ENCODE measurements at places on chromosomes 16 and 17.

GRCh38 chr17:64527914-64528313, 21.1 kb downstream of the CEP95 start:
- DNase-seq, result no peak

- DNase-seq, result no peak
Observed at GRCh38 chr16:57840833-57841232, 38.5 kb upstream of the KIFC3 start.

DNA sequence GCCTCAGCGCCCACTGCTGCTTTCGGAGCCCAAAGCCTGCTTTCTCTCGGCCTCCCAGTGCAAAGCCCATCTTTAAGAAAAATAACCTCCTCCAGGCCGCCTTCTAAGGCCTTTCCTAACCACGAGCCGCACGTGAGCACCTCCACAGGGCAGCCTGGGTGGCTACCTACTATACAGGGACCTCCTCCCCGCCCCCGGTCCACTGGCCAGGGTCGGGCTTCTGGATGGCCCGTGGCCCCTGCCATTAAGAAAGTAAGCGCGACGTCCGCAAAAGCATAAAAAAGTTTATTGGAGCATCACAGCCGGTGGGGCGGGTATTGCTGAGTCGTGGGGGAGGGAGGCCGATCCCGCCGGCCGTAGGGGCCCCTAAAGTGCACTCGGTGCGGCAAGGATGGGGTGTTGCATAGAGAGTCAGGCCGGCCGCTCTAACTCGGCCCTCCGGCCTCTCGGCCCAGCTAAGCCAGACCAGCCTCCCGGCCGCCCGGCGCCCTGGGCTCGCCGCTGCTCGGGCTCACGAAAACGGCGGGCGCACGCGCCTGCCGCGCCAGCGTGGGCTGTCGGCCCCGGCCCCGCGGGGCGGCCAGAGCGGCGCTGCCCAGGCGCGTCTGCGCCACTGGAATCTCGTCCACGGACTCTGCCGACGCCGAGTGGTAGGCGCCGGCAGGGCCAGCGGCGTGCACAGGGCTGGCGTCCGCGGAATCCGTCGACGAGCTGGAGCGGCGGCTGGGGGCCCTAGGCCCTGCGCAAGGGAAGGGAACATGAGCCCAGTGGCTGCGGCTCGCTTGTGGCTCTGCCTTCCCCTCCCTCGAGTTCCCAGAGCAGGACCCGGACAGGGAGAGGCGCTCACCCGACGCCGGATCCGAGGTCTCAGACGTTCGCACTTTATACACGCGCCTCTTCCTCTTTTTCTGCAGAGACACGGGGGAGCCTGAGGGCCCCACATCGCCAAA, 1.1 kb upstream of the TPPP3 start:
- no peak for DNase-seq

GRCh38 chr17:39597372-39598046, 10.2 kb downstream of the NEUROD2 start:
- DNase-seq, result no peak

- peak; percentile 90 for DNase-seq
Observed at GRCh38 chr16:4924593-4925292, 12.2 kb downstream of the PPL start.

GRCh38 chr17:76160896-76161528, 20.0 kb upstream of the FOXJ1 start:
- DNase-seq, result no peak

DNA sequence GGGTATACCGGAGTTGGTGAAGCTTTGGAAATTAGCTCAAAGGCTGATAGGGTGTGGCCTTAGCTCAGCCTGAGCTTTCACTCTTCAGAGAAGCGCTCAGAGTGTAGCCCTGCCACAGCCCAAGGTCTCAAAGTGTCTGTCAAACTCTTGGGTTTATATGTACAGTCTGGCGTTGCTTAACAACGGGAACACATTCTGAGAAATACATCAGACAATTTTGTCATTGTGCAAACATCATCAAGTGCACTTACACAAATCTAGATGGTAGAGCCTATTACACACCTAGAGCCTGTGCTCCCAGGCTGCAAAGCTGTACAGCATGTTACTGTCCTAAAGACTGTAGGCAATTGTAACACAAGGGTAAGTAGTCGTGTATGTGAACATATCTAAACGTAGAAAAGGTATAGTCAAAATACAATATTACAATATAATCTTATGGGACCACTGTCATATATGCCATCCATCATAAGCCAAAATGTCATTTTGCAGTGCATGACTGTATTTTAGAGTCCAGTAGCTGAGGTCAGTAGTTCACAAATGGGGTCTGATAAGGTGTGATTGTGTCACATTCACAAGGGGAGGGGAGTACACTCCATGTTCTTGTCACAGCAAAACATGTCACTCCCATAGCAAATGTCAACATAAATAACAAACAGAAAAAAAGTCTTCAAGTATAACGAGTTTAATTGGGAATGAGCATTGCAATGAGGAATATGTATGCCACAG, 20.6 kb downstream of the CHAD start:
- no peak for DNase-seq

GRCh38 chr17:27965224-27965623, 72.1 kb upstream of the LYRM9 start:
- peak; percentile 52 for DNase-seq

DNA sequence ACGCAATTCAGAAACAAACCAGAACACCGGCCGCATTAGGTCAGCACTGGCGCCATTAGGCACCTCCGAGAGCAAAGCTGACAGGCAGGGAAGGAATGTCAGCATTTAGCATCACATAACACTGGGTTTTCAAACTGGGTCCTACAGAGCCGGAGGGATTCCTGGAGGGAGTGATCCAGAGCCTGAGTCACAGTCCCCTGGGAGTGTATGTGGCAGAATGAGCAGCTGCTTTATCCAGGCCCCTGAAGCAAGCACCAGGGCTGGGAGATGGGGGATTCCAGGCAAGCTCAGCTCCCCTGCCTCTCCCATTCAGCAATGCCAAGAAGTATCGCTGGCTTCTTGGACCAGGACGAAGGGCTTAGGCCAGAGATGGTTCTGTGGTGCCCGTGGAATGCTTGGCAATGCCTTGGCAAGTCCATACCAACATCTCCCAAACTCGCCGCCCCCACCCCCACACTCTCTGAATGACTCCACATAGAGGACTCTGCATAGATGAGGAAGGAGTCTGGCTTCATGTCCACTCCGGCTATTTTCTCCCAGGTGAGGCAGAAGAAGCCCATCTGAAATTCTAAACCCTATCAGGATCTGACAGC, 20.4 kb downstream of the GAS7 start:
- DNase-seq, result no peak

- no peak for DNase-seq
Observed at GRCh38 chr17:19457046-19457445, 46.0 kb downstream of the RNF112 start.

- no peak for DNase-seq
Observed at GRCh38 chr17:28151001-28151400, 108.5 kb downstream of the NLK start.

DNA sequence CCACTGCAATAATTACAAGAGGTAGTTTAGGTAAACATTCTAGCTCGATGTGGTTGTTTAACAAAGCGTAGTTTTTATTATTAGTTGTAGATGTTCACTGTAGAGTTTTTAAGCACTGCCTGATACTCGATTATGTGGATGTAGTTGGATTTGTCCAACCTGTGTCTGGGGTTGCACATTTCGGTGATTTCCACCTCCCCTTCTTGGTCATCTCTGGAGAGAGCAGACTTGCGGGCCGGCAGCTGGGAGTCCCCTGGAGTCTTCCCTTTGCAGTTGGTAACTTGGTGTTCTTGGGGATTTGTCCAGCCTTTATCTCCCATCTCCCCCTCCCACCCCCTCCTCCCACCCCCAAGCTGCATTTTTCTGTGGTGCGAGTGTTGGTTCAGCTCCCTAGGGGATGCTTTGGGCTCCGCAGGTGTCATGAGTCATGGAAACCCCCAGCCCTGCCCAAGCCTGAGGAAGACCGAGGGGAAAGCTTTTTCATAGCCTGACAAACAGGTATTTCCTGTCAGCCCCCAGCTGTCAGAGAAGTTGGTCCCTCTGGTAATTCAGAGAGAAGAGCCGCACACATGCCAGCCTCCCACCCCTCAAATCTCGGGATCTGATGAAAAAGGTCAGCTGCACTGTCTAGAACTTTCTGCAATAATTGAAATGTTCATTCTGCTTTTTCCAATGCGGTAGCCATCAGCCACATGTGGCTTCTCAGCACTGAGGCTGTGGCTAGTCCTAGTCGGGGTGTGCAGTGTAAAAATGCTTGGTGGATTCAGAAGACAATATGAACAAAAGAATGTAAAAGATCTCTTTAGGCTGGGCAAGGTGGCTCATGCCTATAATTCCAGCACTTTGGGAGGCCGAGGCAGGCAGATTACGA, 50.3 kb downstream of the KSR1 start:
- no peak for DNase-seq

DNA sequence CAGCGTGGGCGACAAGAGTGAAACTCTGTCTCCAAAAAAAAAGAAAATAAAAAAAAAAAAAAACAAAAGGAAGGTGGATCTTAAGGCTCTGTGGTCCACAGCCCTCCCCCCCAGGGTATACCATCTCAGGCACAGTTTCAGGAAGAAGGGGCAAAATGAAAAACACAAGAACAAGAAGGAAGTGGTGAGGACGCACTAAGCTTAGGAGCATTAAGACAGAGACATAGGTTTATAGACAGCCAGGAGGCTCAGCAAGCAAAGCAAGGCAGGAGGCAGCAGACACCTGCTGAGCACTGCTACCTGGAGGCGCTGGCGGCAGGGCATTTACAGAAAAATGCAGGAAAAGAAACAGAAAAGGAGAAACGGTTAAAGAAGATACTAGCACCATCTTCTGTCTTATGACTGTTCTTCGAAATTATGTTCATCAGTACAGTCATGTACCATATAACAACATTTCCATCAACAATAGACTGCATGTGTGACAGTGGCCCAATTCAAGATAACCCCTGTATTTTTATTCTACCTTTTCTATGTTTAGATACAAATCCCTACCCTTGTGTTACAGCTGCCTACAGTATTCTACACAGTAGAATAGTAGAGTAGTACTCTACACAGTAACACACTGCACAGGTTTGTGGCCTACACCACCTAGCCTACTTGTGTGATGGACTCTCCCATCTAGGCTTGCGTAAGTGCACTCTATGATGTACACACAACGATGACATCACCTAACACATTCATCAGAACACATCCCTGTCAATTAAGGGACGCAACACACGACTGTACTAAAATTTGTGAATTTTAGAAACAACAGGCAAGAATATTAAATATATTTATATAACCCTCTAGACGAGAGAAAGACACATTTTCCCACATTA, 62.5 kb downstream of the XPO6 start:
- no peak for DNase-seq

- no peak for DNase-seq
Observed at GRCh38 chr16:59899940-59900339, 1165.8 kb upstream of the GOT2 start.

GRCh38 chr16:22220069-22220440, 14.0 kb downstream of the EEF2K start:
- no peak for DNase-seq

GRCh38 chr17:57752031-57752905, 7.2 kb upstream of the CCDC182 start:
- no peak for DNase-seq

DNA sequence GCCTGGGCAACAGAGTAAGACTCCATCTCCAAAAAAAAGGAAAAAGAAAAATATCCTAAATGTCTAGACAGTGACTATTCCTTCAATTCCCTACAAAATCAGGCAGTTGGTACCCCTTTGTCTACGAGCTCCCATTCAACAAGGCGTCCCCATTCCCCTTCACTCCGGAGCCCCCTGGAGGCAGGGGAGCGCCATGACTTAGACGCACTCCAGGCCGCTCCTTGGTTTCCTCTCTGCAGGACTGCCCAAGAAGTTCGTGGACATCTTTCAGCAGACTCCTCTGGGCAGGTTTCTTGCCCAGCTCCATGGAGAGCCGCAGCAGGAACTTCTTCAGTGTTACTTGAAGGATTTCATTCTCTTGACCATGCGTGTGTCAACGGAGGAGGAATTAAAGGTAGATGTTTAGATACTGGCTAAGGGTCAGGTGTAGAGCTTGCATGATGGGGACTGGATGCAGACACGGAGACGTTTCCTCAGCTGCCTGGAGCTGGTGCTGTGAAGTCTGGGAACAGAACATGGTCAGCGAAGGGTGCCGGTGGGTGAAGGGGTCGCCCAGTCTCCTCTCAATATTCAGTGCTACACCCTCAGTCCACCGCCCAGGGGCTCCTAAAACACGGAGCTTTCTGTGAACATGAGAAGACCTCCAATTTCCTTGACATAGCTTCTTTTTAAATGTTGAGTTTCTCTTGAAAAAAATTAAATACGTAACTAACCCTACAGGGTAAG, 53.3 kb upstream of the ENDOV start:
- DNase-seq, result no peak

GRCh38 chr17:33109336-33110072, 117.9 kb downstream of the SPACA3 start:
- DNase-seq, result no peak

DNA sequence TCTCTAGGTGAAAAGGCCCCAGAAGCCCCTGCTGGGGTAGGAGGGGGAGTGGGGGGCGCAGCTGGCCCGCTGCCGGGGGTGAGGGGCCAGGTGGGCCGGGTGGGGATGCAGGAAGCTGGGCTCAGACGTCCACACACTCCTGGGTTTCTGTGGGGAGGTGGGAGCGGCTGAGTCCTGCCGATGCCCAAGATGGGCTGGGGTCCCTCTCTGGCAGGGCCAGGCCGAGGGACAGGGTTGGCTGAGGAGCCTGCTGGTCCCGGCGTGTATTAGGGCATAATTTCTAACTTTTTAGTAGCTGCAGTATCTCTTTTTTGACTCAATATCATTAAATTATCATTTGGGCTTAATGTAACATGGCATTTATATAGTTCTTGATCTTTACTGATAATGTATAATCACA, 121.4 kb upstream of the CORO6 start:
- DNase-seq, result no peak

DNA sequence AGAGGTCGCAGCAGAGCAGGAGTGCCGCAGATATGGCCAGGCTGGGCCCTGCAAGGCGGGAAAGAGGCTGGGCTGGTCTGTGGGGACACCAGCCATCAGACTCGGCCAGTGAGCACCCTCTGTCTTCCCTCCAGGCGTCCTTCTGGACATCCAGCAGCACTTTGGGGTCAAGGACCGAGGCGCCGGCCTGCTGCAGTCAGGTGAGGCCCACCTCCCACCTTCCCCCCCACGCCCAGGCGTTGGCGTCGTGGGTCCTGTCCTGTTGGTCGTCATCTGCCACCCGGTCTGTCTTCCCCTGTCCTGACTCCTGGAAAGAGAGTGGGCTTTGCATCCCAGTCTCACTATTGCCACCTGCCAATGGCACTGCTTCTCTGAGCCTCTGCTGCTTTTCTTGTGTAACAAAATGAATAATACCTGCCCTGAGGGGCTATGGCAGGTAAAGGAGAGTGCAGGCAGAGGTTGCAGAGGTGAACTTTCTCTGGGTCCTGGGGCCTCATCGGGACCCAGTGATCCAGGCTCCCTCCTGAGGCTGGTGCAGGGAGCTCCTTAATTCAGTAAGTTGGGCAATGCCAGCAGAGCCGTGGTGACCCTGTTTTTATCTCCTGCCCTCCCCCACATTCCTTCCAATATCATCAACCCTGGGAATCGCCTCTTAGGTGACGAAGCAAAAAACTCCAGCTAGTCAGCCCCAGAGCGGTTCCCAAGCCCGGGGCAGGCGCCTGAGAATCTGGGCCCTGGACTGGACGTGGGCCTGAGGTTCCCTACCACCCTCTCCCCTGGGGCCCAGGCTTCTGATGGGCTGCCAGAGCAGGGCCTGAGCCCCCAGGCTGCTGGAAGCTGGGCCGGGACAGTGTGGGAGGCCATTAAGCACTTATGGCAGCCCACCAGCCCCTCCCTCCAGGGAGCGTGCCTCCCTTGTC, 14.7 kb downstream of the SPNS2 start:
- DNase-seq, result no peak
